HuH-7.5 (cell line): ENCODE measurements at places on chromosomes 1 and 21.

- no peak for DNase-seq
Observed at GRCh38 chr1:81186261-81186660, 614.5 kb upstream of the ADGRL2 start.

DNA sequence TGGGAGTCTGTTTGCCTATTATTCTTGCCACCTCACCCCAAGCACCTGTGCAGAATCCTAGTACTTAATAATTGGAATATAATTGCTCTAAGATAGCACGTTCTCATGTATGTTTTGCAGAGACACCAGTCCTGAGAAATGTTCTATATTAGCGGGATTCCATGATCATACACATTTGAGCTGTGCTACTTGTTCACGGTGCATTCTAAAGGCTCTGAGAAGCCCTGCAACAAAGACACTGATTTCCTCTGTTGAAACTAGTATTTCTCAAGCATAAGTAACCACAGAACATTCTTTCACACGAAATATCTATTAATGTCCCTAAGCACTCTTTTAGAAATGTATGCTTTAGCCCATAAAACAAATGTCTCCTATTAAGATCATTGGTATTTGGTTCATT is 109.4 kb downstream of the BARHL2 start:
- no peak for DNase-seq

- DNase-seq: no peak
Observed at GRCh38 chr1:53580009-53580400, 120.8 kb downstream of the DMRTB1 start.

- no peak for DNase-seq
Observed at GRCh38 chr1:212450331-212450881, 17.7 kb downstream of the NENF start.

DNA sequence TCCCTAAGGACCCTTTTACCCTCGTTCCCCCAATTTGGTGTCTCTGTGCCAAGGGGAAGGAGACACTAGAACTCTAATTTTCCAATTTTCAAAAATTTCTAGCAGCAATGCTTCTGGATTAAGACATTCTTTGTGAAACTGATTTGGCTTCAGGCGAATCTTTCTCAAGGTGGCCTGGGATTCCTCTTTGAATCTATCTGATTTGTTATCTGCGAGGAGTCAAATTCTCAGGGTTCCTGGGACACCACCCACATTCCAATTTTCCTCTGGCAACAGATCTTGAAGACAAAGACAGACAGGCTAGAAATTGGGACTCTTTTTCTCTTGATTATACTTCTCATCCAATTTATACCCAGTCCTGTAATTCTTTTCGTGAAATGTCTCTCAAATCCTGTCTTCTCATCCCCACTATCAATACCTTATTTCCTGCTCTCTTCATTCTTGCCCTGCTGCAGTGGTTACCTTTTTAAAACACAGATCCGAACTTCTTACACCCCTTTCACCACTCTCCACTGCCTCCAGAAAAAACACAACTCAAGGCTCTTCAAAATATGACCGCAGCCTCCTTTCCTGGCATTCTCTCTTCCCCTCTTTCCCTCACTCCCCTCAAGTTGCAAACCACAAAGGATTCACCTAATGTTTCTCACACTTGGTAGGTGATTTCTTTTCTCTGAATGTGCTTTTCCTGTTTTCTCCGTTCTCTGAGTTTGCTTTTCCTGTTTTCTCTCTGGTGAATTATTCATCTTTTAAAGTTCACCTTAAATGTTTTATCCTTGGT is 2.7 kb upstream of the MPZL1 start:
- DNase-seq: no peak

- no peak for DNase-seq
Observed at GRCh38 chr1:3943806-3944577, 43.9 kb upstream of the C1orf174 start.

DNA sequence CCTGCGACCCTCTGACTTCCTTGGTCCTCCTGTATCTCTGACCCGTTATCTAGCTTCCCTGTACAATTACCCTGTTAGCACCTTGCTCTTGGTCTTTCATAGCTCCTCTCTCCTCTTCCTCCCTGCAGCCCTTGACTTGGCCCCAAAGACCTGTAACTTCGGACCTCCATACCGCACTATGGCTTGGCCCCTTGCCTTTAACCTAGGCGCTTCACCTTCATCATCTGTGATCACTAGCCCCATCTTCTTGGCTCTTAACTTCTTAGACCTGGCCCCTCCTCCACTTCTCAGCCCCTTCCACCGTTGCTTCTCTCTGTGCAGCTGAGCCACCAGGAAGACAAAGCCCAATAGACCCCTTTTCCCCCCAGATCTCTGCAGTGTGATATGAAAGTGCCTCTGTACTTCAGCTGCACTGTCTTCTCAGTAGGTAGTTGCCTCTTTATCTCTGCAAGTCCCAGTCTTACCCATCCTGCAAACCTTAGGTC is 740 bp downstream of the ZNF691 start:
- no peak for DNase-seq

DNA sequence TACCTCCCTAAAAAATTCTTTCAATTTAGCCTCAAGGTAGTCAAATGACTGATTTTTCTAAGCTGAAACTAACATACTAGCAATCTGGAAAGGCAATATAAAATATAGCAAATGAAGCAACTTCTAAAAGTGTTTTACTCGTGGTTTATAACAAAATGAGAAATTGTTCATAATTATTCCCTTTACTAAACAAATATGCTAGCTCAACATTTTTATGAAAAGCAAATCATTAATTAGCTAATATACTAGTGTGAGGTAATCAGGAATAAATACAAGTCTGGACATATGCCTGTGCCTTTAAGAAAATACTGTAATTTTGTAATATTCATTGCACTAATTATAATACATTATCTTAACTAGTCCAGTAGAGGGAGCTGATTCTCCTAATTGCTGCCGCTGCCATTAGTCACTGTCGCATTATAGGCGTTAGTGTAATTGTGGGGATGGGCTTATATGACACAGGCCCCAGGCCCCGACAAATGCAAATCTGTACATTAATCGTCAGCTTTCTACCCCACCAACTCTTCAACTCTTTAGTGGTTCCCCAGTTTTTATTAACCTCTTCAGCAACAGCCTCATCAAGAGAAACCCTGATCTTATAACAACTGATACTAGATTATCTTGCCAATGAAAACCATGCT is 160.9 kb downstream of the GABPA start:
- DNase-seq: no peak

DNA sequence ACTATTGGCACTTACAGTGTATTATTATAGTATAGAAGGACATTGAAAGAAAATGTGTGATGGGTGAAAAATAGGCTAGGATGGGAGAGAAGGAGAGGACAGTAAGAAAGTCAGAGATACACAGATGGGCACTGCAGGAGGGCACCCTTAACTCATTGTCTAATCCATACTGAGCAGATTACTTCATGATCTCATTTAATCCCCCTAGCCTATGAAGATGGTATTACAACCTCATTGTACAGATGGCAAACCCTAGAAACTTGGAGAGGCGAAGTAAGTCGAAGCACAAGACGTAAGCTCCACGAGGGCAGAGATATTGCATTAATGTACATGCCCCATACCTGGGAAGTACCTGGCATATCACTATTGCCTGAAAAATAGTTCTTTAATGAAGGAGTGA is 346.9 kb upstream of the DAB1 start:
- DNase-seq: no peak

DNA sequence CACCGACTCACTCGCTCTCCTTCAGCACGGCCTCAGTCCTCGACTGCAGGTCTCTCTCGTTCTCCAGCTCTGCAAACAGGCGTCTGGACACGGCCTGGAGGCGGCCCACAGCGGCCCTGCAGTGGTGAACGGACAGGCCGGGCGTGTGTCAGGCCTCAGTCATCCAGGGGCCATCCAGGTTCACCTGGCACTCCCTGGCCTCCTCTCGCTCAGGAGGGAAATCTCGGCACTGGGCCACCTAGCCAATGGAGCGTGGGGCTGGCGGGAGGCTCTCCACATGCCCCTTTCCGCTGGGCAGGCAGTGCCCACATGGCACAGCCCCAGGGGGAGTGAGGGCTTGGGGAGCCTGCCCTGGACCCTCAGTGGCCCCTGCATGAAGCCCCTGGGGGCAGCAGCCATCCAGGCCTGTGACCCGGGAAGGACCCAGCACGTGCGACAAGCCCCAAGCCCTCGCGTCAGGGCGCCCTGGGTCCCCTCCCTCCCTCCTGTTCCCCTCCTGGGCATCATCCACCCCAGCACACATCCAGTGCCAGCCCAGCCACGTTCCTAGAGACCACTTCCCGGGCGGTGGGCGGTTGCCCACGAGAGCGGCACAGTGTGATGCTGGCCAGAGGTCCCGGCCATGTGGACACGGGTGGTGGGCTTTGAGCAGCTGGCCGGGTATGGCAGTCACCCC is 18.1 kb downstream of the CFAP74 start:
- no peak for DNase-seq

GRCh38 chr1:55288245-55288644 is 73.1 kb upstream of the USP24 start:
- DNase-seq: no peak

- no peak for DNase-seq
Observed at GRCh38 chr1:25065321-25065721, 135.2 kb upstream of the RUNX3 start.

DNA sequence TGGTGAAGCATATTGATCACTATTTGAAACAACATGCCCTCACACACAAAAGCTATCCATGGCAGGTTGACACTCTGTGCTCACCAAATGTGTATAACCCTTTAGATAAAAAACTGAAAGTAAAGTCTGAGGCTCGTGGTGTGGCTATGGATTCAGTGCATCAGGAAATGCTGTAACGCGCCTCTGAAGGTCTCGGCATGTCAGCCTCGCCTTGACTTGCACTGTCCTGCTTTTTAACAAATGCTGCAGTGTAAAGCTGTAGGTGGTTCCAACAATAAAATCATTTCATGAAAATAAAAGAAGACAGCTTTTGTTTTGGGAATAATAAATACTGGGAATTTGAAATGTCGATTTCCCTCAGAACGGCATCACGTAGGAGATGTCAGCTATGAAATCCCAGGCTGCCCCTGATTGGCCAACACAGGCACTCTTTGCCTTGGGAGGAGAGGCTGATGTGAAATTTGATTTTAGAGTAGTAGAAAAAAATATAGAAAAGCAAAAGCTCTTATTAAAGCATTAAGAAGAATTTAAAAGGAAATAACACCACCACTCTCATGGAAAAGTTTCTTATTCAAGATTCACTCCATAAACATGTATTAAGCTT is 168.2 kb downstream of the DSCAM start:
- no peak for DNase-seq

DNA sequence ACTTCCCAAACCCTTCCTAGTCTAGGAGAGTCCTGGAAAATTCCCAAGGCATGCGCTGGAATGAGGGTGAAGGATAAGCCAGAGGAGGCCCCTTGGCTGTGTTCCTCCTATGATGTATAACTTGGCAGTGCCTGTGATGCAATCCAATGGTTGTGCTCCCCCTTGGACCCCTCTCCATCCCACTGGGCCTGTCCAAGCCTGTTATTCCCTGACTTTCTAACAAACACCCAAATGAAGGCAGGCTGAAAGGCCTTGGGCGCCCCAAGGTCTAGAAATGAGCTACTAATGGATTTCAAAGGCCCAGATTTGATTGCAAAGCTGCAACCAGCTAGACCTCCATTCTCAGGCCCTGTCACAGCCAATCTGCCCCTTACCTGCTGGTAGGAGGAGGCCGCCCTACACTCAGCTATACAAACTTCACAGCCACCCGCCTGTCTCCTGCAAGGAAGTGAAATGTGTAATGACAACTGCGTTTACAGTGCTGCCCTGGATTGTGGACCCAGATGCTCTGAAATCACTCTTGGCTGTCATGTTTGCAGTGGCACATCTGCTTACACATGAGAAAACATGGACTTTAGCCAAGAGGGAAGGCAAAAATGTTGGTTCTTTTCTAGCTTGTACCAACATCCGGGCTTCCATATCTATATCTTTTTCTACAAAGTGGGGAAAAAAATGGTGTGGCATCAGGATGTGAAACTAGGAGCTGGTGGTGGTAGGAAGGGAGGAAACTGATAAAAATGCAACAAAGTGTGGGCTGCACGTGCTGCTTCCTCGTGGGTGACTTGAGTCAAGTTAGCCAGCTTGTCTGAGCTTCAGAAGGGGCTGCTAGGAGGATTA is 130.4 kb downstream of the TRABD2B start:
- no peak for DNase-seq

DNA sequence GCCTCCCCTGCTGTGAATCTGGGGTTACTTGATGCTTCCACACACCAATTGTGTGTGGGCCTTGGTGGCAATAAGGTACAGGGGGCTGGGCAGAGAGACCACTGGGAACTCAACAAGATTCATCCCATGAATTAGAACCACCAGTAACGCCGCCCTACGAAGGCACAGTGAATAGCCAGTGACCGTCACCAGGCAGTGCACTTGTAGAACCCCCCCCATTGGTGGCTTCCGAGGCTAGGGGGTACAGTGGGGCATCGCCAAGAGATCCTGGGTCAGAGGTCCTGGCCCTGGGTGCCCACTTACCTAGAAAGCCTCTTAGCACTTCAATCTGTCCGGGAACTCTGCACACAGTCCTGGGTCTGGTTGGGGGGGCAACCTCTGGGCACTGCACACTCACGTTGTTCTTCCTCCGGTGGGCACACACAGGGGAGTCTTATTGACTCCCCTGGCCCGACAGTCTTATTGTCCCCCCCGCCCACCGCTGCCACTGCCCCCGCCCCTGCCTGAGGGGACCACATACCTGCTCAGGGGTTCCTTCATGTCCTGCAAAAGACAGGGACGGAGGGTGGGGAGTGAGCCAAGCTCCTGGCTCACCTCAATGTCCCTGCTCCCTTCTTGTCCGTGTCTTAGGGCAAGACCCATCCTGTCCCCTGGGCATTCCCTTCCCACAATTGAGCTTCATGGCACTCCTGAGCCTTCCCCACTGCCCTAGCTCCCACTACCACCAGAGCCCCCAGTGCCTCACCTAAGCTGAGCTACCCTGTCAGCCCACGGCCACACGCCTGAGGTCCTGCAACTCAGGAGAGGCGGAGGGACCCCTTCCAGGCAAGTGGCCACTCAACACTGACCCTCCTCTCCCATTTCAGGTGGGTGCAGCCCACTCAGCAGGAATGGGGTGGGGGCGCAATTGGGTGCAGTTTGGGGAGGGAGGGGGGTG is 2.5 kb upstream of the TRIM11 start:
- DNase-seq: no peak

DNA sequence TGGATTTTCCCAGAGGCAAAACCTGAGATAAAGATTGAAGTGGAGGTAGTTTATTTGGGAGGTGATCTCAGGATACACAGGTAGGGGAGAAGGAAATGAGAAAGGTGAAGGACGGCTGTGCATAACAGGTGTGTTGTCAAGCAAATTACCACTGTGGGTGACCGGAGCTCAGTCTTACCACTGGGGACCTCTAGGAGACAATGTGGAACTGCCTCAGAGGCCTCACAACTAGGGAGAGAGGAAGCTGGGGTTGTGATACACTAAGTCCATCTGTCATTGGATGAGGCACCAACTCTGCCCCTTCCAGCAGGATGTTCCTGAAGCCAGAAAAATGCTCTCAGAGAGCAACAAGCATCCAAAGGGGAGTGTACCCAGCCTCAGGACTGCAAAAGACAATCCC is 32.6 kb downstream of the GRIK3 start:
- no peak for DNase-seq
